H9 (cell line): ENCODE measurements at places on chromosomes 4 and X. TPM values are rescaled to one million over a fixed set of nuclear protein-coding genes. Genes with fewer than 3 reads are reported as not detected.

Gene SUPT20HL1
- not detected in 2 replicates for total RNA-seq

Gene UPF3B
- 29.8 and 31.5 TPM in 2 replicates for total RNA-seq

GRCh38 chr4:123874063-123874462 lies 477.5 kb downstream of the SPRY1 start:
- no peak for DNase-seq

Gene CFAP47
- total RNA-seq: 0.09 TPM in 1 of 2 replicates, not detected in the other

DNA sequence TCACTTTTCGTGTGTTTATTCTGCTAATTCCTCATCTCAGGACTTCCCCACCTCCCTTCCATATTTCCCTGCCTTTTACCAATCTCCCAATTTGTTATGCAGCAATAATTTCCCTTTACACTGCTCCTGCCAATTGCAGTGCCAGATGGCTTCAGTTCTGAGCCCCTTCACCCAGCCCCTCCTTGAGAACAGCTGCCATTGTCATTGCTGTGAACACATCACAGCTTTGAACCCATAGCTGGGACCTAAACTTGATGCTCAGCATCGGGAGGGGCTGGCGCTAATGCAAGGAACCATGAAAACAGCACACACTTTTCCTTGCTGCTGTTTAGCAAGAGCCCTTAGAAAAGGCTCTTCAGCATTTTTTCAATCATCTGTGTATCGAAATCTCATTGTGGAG lies 104.9 kb downstream of the ALPK1 start:
- DNase-seq: no peak

- no peak for DNase-seq
Observed at GRCh38 chr4:27090406-27090805, 229.8 kb downstream of the STIM2 start.

Gene ERCC6L
- total RNA-seq: 18.1 and 19.7 TPM in 2 replicates

DNA sequence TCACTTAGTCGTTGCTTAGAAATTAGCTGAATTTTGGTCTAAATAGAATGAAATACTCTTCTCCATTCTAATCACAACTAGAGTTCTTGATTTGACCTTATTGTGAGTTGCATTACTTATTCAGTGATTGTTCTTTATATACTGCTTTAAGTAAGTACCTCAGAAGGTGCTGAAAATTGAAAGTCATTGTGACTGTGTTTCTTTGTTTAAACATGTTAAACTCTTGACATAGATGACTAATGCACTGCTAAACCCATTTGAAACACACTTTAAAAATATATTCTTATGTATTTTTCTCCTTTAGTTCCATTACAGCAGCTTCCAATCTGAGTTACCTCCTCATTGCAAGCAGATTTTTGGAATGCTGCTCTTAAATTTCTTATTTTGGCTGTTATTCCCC lies 9.1 kb downstream of the TSPAN7 start:
- no peak for DNase-seq

- no peak for DNase-seq
Observed at GRCh38 chr4:76694056-76694455, 203.9 kb downstream of the SOWAHB start.

DNA sequence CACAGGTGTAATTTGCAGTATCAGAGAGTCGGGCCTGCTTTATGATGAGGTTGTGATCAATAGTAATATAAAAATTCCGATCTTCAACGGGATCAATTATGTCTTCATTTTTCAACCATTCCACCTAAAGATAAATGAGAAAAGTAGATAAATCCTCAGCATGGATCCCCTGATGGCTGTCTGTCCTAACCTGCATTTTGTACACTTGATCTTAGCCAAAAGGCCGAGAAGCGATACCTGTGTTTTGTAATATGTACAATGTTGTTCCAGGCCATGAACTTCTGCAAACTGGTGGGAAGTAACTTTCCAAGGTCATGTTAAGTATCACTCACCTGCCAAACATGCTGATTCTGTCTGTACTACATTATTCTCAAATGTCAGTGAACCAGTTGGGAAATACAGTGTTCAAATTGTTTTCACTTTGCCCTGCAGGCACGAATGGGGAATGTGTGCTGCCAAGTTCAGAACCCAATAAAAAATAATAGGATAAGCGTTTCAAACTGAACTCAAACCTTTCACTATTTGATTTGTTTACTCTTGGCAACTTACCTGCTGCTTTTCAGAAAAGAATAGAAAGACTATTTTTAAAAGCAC lies 298.1 kb downstream of the UNC5C start:
- DNase-seq: no peak

Gene GAGE2A
- not detected in 2 replicates for total RNA-seq

Gene RAP2C
- total RNA-seq: 52.7 and 59.0 TPM in 2 replicates

Gene DMP1
- total RNA-seq: not detected in 2 replicates

DNA sequence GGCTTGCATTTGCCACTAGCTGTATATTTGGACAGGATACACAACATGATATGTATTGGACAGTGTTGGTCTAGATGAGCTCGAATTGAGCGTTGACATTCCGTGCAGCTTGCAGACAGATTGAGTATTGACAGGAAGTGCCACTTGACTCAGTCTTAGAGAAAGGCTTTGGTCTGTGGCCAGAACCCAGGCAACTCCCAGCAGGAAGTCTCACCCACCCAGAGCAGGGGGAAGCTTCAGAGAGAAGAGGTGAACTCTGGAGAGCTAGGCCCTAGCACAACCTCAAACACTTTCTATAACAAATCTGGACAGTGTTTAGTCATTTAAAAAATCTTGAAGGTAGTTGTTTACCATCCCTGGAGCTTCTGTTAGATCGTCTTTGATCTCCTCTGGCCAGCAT lies 280.5 kb downstream of the FBXW7 start:
- no peak for DNase-seq

Gene COX7B2
- total RNA-seq: not detected in 2 replicates

GRCh38 chrX:53262918-53263394 lies 18.4 kb downstream of the IQSEC2 start:
- no peak for DNase-seq

- DNase-seq: no peak
Observed at GRCh38 chrX:109036624-109037023, 300.3 kb upstream of the IRS4 start.

DNA sequence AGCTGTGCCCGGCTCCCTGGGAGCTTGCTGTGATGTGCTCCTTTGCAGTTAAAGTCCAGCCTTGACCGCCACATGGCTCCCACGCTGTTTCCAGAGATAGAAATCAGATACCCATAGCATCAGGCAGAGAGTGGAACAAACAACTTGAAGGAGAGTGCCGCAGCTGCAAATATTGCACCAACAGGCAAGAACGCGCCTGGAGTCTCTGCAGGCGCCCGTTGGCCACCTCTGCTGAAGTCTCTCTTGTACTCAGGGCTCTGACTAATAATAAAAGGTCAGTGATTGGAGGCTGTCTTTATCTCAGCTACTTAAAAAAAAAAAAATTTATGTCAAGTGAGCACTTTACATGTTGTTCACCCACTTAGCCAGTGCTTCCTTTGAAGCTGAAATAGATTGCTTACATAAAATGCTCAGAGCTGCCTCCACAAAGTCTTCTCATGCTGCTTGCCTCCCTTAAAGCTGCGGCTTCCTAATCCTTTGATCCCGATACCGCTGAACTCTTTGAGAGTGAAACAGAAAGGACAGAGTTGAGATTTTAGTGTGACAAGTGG lies 30.9 kb upstream of the TENM3 start:
- no peak for DNase-seq

GRCh38 chr4:64062991-64063390 lies 346.3 kb downstream of the TECRL start:
- no peak for DNase-seq

- DNase-seq: no peak
Observed at GRCh38 chrX:73979551-73980131, 324.3 kb upstream of the ZCCHC13 start.

DNA sequence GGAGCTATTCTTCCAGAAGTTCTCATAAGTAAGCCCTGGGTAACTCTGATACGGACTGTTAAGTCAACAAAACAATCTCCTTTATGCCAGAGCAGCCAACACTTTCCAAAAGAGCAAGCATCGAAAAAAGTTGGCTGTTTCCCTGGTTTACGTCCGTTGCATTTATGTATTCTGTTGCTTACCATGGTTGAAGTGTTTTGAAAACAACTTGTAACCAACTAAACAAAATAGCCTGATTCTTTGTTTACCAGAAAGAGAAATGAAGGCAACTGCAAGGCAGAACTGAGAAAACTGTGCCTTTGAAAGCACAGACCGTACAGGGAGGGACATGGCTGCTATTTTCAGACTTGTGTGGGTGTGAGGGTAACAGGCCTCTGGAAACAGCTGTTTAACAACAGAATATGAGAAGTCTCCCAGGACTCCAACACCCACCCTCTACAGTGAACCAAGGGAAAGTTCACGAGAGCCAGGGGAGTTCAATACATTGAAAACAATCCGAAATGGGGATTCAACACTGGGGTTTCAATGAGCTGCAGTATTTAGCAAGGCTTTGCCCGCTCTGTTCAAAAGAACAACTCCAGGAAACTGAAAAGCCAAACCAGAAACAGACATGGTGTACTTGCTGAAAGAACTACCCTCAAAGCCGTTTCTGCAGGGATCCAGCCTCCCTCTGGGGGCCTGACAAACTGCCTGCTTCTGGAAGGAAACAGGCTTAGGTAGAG lies 95.8 kb upstream of the EGFL6 start:
- DNase-seq: no peak

Gene NAT8L
- 13.9 and 14.7 TPM in 2 replicates for total RNA-seq

DNA sequence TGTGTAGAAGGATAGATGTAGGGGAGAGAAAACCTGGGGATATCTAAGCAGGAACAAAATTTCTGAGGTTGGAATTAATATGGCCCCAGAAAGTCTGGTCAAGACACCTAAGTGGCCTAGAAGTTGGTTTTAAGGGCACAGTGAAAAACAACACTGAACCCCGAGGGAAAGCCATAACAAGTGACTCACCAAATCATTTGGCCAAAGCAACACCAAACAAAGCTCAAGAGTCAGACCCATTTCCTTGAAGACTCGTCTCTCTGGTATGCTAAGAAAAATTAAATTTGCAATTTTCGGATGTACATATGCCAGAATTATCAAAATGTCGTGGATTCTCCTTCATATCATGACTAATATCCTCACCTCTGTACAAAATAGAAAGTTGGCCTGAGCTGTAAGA lies 162.9 kb downstream of the SMIM20 start:
- DNase-seq: no peak

GRCh38 chr4:117889978-117890377 lies 144.3 kb upstream of the NDST3 start:
- DNase-seq: no peak

Gene GPRASP1
- total RNA-seq: 2.4 and 3.2 TPM in 2 replicates

DNA sequence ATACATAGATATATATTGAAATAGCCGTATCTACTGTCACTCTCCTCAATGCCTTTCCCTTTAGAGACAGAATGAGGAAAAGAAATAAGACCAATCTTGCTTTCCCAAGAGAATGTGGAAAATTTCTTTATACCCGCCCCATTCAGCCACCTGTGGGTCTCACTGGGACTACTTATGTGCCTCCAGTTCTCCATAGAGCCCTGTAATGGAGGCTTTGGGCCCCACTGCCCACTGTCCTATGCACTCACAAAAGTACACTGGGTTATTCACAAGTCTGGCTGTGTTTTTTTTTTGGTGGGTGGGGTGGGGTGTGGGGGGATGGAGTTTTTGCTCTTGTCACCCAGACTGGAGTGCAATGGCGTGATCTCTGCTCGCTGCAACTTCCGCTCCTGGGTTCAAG lies 70.4 kb upstream of the ELOVL6 start:
- no peak for DNase-seq

DNA sequence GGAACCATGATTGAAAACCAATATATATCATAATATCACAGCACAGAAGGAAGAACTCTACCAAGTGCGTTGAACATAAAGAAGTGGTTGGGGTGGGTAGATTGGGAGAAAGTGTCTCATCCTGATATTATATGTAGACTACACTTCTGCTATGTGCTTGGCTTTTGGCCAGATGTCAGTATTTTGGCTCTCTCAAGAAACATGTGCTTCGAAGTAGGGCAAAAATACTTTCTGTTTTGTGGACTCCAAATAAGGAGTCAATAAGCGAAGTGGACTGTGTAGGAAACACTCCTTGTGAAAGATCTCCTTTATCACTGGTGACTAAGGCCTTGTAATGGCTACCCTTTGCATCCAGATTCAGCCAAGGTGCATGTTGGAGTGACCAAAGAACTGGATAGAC lies 7.8 kb upstream of the HPSE start:
- no peak for DNase-seq

Gene GRIA3
- total RNA-seq: 1.4 and 2.4 TPM in 2 replicates

- peak; percentile 81 for DNase-seq
Observed at GRCh38 chrX:77422891-77423648, 24.1 kb upstream of the FGF16 start.

DNA sequence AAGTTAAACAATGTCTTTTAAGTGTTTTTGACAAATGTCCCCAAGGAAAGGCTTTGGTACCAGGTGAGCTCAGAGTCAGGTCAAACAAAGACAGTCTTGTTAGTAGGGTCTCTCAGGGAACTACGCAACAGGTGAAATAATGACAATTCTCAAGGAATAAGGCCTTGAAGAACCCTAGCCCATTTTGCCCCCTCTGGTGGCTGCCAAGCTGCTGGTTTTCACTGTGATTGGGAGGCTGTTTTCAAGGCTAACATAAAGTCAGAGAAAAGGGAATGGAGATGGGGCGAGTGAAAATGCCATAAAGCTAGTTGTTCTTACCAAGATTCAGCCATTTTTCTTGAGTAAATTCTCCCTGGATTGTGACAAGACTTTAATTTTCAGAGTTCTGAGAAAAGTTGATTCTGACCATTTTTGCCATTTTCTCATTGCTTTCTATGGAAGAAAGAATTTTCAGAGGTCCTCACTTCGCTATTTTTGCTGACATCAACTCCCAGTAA lies 58.7 kb downstream of the RWDD4 start:
- DNase-seq: peak; percentile 48

GRCh38 chr4:65391382-65391781 lies 278.9 kb downstream of the EPHA5 start:
- no peak for DNase-seq

GRCh38 chrX:13906093-13906492 lies 89.2 kb upstream of the GPM6B start:
- no peak for DNase-seq

DNA sequence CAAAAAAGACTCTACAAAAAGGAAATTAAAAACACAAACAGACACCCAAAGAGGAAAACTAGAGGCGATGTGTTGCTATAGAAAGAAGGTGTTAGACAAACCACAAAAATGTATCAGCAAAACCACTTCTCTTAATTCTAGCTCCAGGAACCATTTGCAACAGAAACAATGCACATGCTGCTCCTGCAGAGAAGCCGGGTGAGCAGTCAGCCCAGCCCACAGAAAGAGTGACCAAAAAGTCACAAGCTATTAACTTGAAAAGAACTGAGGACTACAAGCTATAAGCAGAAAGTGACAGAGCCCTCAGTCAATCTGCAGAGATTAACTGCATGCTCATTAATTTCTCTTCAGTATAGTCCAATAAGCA lies 96.2 kb upstream of the KLHL13 start:
- no peak for DNase-seq

Gene RBM46
- 0.17 and 0.33 TPM in 2 replicates for total RNA-seq

GRCh38 chrX:114787061-114787460 lies 203.2 kb downstream of the HTR2C start:
- no peak for DNase-seq

Gene OCIAD2
- 108 TPM in 2 replicates for total RNA-seq

DNA sequence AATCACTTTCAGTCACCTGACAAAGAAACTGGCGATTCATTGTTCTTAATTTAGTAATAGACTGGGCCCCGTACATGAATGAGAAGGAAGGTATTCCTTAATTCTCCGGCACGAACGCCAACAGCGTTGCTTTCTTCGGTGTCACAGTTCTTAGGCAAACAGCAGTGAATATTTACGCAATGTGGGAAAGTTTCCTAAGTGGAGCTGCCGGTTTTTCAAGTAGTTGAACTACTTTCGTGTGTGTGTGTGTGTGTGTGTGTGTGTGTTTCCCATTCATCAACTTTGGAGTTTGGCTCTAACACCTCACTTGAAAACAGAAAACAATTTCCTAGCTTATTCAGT lies 651 bp downstream of the NXT2 start:
- DNase-seq: no peak
